Activated T-helper 17 cell treated with anti-CD3 and anti-CD28 coated beads, Interleukin-2, amount 50 U/mL, for 72 hours (primary cell): ENCODE measurements at places on chromosomes 11 and 22.

DNA sequence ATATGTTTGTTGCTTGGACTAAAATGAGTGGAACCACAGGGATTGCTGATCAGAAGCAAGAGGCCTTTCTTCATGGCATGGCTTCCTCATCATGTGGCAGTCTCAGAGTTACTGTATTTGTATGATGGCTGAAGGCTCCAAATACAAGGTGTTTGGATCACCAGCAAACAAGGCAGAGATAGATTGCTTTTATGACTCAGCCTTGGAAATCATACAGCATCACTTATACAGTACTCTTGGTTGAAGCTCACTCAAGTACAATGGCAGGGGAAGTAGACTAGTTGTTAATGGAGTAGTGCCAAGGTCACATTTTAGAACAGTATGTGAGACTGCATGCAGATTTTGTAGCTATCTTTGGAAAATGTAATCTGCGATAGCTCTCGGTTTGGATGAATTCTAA lies 16.6 kb downstream of the CAPRIN1 start:
- ATAC-seq = peak; percentile 64

GRCh38 chr11:93767018-93767417 lies 17.1 kb upstream of the MED17 start:
- ATAC-seq = no peak

- ATAC-seq = no peak
These were observed 109.4 kb downstream of the MICAL2 start for GRCh38 chr11:12219757-12220156.

DNA sequence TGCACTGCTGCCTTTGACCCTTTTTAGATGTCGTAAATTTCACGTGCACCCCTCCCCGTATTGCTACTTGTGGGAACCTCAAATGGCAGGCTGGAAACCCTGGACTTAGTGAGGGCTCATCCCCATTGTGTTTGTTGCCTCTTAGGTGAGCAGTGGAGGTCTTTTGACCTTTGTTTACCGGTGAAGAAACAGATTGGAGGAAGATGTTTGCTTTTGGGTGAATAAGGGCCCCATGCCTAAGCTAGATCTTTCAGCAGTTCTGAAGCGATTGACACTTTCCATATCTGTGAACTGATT lies 782 bp downstream of the SMARCB1 start:
- peak; percentile 38 for ATAC-seq

DNA sequence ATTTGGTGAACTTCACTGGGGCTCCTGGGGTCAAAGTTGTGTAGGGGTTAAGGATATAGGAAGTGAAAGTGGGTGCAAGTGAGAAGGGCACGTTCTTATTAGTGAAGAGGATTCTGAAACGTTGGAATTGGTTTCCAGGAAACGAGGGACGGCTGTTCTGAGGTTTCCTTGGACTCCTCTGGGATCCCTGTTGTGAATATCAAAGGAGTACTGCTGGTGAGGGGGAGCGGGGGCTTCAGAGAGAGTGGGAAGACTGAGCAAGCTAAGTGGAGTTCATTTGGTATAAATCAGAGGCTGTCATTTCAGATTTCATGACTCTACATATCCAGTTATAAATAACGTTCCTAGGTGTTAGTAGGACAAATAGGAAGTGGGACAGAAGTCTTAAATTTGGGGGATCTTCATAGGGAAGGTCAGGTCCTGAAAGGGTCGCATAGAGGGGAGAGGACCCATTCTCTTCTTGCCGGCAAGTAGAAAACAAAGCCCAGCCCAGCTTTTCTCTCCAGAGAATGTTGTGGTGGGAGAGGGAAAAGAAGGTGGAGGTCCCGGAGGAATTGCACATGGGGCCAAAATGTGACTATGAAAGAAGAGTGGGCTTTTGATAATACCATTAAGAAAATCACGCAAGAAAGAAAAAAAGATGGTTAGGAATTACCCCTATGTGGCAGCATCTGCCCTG lies 1.1 kb upstream of the NELL1 start:
- ATAC-seq = no peak

- no peak for ATAC-seq
These were observed 51.1 kb upstream of the JAM3 start for GRCh38 chr11:134017511-134018430.

- peak; percentile 86 for ATAC-seq
These were observed 100.5 kb downstream of the ZBTB16 start for GRCh38 chr11:114159802-114160632.

DNA sequence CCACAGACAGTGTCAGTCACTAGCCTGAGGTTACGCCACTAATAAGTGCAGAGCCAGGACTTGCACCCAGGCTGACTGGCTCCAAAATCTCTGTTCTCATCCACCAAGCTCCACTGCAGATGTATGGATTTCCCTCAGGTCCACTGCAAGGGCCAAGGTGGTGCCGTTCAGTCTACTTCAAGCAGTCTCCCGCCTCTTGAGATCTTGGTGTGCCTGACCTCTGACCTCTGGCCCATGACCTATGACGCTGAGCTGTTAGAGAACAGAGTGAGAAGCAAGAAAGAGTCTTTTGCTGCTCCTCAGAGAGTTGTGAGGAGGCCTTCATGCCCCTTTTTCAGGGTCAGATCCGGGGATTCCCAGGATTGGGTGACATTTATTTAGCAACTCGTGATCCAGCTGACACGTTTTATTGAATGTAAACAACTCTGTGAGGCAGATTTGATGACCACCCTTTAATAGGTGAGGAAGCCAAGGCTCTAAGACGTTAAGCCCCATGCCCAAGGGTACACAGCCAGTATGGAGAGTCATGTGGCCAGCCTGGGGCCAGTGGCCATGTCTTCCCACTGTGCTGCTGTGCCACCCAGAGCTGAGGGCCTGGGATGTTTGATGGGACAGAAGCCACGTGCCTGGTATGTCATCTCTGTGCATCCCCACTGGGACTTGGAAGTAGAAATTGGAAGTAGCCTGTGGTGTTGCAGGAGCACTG lies 25.2 kb downstream of the DCPS start:
- ATAC-seq = no peak

- no peak for ATAC-seq
These were observed 127.0 kb downstream of the COMMD9 start for GRCh38 chr11:36162006-36162882.
